ENCODE measurements at places on chromosomes 11 and 22.

- no peak for DNase-seq
Observed at GRCh38 chr11:13595166-13595565, 73.3 kb upstream of the FAR1 start.

DNA sequence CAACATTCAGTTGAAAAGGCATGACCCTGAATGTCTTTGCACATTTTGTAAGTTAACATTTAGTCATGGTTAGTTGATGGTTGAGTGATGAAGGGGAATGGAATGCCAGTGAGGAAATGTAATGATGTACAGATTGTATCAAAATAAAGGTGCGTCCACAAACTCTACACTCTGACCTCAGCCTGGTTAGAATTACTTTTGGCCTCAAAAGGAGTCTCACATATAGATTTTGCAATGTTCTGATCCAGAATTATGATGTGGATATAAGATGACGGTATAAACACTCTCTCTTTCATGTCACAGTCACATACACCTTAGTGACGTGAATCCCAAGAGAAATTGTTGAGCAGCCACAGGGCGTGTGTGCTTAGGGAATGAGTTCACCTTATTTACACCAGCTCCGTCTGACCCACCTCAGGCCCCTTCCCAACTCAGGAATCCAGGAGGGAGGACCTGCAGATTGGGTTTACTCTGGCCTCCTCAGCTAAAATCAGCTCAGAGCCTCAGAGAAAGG lies 100.1 kb downstream of the RDX start:
- no peak for DNase-seq

- DNase-seq, result no peak
Observed at GRCh38 chr11:114276077-114276476, 20.1 kb upstream of the NNMT start.

GRCh38 chr22:36323855-36324331 lies 63.9 kb downstream of the MYH9 start:
- no peak for DNase-seq

DNA sequence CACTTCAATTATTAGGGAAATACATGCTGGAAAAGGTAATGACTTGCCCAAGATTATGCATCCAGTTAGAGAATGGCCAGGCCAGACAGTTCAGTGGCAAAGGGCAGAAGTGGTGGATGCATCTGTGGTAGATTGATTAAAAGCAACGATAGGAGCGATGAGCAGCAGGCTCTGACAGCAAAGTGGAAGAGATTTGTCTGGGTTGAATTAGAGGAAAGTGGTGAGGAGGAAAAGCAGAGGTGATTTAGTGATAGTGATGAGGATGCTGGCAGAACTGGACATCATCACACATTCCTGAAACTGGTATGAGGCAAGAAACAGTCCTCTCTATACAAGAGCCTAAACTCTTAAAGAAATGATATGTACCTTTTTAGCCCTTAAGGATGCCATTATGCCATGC lies 12.5 kb downstream of the HSD17B12 start:
- no peak for DNase-seq

GRCh38 chr11:103480421-103480820 lies 371.2 kb downstream of the DYNC2H1 start:
- DNase-seq, result no peak

GRCh38 chr11:124915541-124916369 lies 3.3 kb upstream of the HEPN1 start:
- DNase-seq, result no peak

DNA sequence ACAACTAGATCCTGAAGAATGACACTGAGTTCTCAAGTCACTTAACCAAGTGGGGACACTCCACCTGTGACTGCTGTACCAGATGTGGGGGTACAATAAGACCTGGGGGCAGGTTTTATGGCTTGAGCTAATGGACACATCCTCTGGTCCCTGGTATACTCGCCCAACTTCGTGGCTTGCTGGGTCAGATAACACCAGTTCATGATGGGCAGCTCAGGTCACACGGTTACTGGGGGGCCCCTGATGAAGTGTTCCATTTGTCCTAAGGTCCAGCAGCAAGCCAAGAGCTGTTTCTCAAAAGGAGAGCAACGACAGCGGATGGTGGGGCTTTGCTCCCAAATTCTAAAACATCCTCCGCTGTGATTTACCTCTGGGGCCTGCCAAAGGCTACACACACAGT lies 1368.4 kb downstream of the BRD1 start:
- no peak for DNase-seq

GRCh38 chr22:47620391-47620790 lies 857.9 kb downstream of the TBC1D22A start:
- no peak for DNase-seq

- no peak for DNase-seq
Observed at GRCh38 chr11:120828847-120829246, 195.1 kb upstream of the TBCEL start.

- no peak for DNase-seq
Observed at GRCh38 chr11:69356703-69357457, 62.9 kb downstream of the MYEOV start.

- no peak for DNase-seq
Observed at GRCh38 chr11:61976420-61976800, 9.0 kb upstream of the FTH1 start.

- no peak for DNase-seq
Observed at GRCh38 chr11:71144010-71144409, 108.4 kb downstream of the SHANK2 start.

DNA sequence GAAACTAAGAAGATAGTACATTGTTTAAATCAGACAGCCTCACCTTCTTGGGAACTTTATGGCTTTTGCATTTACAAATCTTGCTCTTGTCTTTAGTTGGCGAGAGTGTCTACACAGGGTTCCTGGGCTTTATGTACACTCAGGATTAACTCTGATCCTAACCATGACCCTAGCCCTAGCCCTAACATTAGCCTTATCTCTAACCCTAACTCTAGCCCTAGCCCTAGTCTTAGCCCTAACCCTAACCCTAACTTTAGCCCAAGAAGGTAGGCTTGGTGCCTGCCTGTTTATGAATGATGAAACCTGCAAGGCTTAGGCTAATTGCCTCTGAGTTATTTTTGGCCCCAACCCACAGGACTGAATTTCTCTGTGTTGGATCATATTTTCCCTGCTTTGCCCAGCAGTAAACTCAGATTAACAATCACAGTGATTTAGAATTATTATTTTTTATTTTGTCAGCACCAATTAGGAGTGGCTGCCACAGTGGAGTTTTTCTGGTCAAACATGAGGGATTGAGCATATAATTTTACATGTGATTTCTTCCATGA lies 44.1 kb upstream of the OR9Q1 start:
- no peak for DNase-seq

- DNase-seq, result no peak
Observed at GRCh38 chr22:30344447-30345200, 12.1 kb downstream of the SF3A1 start.

DNA sequence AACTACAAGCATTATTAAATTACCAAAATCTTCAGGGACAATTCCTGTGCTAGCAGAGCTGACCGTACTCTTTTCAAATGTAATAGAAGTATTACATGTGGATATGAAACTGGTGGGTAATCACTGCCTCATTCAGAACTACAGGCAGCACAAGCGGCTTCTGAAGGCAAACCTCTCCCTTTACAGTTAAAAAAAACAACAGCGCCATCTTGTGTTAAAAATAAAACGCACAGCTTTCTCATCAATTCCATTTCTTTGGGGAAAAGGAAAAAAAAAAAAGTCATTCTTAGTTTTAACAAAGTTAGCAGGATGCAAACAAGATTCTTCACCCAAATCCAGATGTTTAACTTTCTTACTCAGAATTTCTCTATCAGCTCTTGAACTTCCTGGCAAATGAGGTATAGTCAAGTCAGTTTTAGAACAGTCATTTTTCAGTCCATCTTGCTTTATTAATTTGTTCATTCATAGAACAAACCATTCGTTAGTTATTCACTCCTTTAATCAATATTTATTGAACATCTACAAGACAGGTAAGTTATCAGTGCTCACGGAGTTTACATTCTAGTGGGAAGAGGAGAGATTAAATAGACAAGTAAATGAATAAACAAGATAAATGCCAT lies 331.8 kb upstream of the MPPED2 start:
- peak; percentile 69 for DNase-seq

- no peak for DNase-seq
Observed at GRCh38 chr22:47402876-47403525, 640.6 kb downstream of the TBC1D22A start.

- peak; percentile 70 for DNase-seq
Observed at GRCh38 chr22:33579448-33580093, 340.7 kb downstream of the LARGE1 start.

DNA sequence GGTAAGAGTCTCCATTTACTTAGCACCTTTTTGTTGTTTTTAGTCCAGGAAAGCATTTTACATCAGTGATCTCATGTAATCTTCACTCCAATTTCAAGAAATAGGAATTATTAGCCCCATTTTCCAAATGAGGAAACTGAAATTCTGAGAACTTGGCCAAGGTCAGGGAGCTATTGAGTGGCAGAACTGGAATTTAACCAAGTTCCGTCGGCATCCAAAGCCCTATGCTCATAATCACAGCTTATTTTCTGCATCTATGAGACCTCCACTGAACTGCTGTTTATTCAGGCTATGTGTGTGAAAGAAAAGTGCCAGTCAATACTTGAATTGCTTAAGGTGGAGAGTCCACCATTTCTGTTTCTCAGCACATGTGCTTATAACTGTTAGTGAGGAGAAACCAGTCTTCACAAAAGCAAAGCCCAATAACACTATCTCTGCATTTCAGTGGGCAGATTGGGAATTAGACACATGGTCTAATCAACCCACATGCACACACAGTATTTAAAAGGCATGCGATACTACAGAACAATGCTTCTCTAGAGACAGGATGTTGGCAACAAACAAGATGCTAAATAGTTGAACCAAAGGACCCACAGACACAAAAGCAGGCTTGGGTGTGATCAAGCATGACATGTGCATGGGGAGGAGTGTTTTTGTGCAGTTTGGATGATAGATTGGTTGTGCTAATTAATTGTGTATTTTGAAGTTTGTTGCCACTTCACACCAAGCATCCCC lies 780.6 kb downstream of the OPCML start:
- no peak for DNase-seq

- no peak for DNase-seq
Observed at GRCh38 chr11:65393513-65394079, 7.2 kb downstream of the FRMD8 start.

GRCh38 chr11:64249563-64250414 lies 1.5 kb upstream of the PLCB3 start:
- no peak for DNase-seq

DNA sequence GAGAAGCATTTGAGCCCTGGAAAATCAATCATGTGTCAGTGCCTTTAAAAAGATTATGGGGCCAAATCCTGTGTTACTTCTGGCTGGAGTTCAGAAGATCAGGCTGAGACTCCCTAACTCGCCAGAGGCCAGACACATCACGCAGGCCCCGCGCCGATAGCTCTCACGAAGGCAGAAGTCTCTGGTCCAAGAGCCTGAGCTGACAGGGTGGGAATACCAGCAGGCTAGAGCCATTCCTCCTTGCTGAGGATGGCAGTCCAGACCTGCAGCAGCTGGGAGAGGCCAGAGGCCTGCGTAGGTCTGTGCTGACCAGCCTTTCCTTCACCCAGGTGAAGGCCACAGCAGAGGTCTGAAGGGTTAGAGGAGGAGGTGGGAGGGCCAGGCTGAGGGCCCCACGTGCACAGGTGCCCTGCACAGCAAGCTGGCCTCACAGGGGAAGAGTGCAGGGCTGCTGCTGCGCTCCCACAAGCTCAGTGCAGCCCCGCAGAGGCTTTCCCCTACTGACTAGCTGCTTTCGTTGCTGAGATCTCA lies 52.9 kb downstream of the ST14 start:
- no peak for DNase-seq

- no peak for DNase-seq
Observed at GRCh38 chr11:79261684-79262083, 179.1 kb downstream of the TENM4 start.

- DNase-seq, result no peak
Observed at GRCh38 chr11:72478669-72479068, 44.3 kb upstream of the CLPB start.

- DNase-seq, result no peak
Observed at GRCh38 chr11:112507281-112507680, 246.6 kb upstream of the PLET1 start.

DNA sequence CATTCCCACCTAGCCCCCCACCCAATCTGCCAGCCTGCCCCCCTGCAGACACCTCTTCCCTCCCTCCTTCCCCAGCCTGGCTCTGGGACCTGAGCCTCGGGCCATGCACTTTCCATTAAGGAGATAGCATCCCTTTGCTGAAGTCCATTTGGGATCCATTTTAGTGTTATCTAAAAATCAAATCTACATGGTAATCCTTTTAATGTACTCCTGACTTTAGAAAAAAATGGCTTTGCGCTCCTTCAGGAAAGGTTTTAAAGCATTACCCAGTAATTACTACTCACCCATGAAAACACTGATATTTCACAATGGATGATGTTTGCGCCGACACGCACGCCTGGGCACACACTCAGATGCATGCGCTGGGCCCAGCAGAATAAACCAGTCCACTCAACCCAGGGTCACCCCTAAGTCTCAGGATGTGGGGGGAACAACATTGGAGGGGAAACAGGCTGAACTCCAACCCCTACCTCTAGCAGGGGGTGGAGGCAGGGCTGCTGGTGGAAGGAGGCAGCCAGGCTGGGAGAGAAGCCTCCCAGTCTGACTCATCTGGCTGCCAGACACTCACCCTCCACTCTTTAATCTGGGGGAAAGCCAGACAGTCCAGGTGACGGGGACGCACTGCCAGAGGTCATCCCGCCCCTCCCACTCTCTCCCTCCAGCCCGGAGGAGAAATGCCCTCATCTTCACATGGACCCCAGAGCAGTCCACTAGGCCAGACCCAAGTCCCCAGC lies 29.8 kb downstream of the LMO1 start:
- DNase-seq, result no peak

GRCh38 chr11:46865340-46865739 lies 19.3 kb upstream of the CKAP5 start:
- no peak for DNase-seq

- DNase-seq, result no peak
Observed at GRCh38 chr11:2903672-2904011, 18.1 kb upstream of the CDKN1C start.

DNA sequence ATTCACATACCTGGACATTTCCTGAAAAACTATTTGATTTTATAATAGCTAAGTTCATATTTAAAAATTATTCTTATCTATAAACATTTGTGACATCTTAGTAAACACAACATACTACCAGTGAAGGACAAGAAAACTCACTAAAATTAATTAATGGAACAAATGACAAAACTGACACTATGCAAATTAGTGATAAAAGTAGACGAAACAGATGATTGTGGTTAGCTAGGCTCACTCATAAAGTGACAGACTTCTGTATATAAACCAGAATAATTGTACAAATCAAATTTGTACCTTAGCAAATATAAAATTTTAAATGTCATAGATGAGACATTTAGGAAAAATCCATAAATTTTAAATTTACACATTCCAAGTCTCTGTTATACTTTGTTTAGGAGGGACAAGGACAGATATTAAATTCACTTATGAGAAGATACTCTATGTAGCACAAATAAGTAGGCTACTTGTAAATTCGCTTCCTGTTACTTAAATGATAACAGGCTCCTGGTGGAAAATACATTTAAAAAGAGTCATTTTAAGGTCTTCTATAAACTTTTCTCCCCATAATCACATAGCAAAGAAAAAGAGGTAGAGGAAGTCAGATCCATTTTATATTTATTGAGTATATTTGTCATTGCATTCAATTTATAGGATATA lies 81.2 kb downstream of the KIF18A start:
- DNase-seq, result no peak

- DNase-seq, result no peak
Observed at GRCh38 chr11:13940907-13941256, 21.6 kb upstream of the SPON1 start.

GRCh38 chr11:117750916-117751662 lies 45.9 kb downstream of the DSCAML1 start:
- no peak for DNase-seq

GRCh38 chr22:39080052-39080762 lies 3.1 kb downstream of the APOBEC3G start:
- DNase-seq, result no peak
